ENCODE measurements at places on chromosomes 3 and 15. TPM values are rescaled to one million over a fixed set of nuclear protein-coding genes. Genes with fewer than 3 reads are reported as not detected.

DNA sequence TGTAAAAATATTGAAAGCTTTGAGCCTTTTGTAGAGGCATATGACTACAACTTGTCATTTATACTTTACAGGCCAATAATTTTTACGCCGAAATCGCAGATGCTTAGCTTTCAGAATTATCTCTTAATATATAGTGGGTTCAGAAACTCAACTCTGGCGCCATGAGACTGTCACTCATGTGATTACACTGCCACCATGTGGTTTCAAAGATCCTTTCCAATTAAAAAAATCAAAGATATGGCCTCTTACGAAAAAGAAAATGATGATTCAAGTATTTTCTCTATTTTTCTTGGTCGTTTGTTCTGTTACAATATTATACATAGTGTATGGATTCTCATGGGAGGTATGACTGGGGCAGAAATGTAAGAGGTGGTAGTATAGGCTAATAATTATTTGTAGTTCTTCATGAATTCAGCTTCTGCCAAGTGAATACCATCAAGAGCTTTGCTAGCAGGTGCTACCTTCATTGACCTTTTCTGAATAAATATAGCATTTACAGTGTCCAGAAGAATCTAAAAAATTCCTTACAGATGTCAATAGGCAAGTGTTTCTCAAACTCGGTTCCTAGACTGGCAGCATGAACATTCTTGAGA, 751.7 kb upstream of the GOLIM4 start:
- peaks cover 21% of the 10 kb centered on the region for H3K27me3 ChIP-seq
- DNase-seq, result peak; percentile 3
- H3K4me1 ChIP-seq, result no peaks in the 10 kb centered on the region
- no peak overlapping the region for H3K4me3 ChIP-seq
- H3K27ac ChIP-seq, result no peak overlapping the region

- H3K4me1 ChIP-seq, result no peaks in the 10 kb centered on the region
- peak; percentile 45 for DNase-seq
- H3K27ac ChIP-seq, result no peak overlapping the region
- no peak overlapping the region for H3K4me3 ChIP-seq
- H3K27me3 ChIP-seq, result no peaks in the 10 kb centered on the region
- peaks cover 4% of the 10 kb centered on the region for H3K36me3 ChIP-seq
Observed at GRCh38 chr15:72285927-72286516, 13.7 kb upstream of the PARP6 start.

DNA sequence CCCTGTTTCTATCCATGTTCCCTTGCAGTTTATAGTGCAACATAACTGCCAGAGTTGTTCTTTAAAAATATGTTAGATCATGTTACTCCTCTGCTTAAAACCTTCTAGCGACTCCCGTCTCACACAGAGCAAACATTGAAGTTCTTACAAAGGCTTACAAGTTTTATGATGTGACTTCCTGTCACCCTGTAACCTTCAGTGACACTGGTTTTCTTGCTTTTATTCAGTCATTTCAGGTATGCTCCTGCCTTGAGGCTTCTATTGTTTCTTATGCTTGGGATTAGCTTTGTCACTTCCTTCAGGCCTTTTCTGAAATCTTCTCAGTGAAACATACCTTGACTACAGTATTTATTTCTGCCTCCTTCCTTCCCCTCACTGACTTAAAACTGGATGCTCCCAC, 252.1 kb downstream of the DOCK3 start:
- DNase-seq, result no peak
- H3K4me3 ChIP-seq, result no peak overlapping the region
- H3K27ac ChIP-seq, result no peak overlapping the region
- H3K27me3 ChIP-seq, result peaks cover 43% of the 10 kb centered on the region
- no peaks in the 10 kb centered on the region for H3K36me3 ChIP-seq

DNA sequence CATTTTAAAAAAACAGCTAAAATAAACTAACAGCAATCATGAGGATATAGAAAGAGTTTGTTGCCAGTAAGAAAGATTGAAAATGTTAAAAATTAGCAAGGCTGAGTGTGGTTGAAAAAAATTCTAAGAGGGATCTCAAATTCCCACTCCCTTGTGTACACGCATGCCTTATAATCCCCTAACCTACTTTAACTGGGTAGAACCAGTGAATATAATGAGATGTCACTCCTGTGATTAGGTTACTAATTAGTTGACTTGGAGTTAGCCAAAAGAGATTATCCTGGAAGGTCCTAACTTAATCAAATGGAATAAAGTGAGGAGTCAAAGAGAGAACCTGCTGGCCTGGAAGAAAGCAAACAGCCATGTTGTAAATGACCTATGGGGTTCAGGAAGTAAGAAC, 286.0 kb upstream of the TGFBR2 start:
- no peak overlapping the region for H3K27ac ChIP-seq
- H3K4me1 ChIP-seq, result peaks cover 6% of the 10 kb centered on the region
- no peak overlapping the region for H3K4me3 ChIP-seq
- no peaks in the 10 kb centered on the region for H3K36me3 ChIP-seq
- DNase-seq, result no peak

- H3K36me3 ChIP-seq, result no peaks in the 10 kb centered on the region
- peaks cover 25% of the 10 kb centered on the region for H3K27me3 ChIP-seq
- no peak overlapping the region for H3K27ac ChIP-seq
Observed at GRCh38 chr15:76321171-76321570, 9.9 kb upstream of the ETFA start.

- H3K27ac ChIP-seq, result no peak overlapping the region
- no peaks in the 10 kb centered on the region for H3K36me3 ChIP-seq
- DNase-seq, result no peak
- no peaks in the 10 kb centered on the region for H3K27me3 ChIP-seq
Observed at GRCh38 chr3:181631901-181632300, 79.8 kb upstream of the SOX2 start.

DNA sequence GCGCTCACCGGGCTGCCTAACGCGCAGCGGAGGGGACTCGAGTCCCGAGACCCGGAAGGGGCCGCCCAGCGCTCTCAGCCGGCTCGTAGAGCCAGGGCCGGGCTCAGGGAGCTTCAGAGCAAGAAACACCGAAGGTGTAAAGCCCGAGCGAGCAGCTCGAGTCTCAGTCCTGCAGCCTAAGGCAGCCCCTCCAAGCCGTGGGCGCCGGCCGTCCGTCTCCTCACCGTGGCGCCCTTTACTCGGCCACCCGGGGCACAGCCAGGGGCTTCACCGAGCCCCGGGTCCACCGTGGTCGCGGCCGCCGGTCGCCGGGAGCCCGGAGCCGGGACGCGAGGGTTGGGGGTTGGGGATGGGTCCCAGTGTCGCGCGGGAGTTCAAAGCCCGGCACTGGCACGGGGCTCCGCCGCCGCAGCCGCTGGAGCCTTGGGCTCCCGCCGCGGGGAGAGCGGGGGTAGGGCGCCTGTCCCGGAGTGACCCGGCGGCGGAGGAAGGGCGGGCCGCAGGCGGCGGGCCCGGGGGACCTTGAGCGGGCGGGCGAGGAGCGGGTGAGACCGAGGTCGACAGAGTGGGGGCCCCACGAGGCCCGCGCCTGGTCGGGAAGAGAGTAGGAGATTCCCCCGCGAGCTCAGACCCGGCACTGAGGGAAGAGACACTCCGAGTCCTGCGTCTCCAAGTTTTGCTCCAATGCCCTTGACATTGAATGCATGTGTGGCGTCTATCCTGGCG, 26.9 kb upstream of the THRB start:
- peak; percentile 63 for DNase-seq
- no peaks in the 10 kb centered on the region for H3K36me3 ChIP-seq
- peaks cover 9% of the 10 kb centered on the region for H3K27me3 ChIP-seq
- peaks cover 20% of the 10 kb centered on the region for H3K4me1 ChIP-seq

Gene BOC
- not detected for polyA plus RNA-seq

- H3K27me3 ChIP-seq, result peaks cover 6% of the 10 kb centered on the region
- peaks cover 54% of the 10 kb centered on the region for H3K4me1 ChIP-seq
- H3K4me3 ChIP-seq, result no peak overlapping the region
- H3K36me3 ChIP-seq, result no peaks in the 10 kb centered on the region
Observed at GRCh38 chr15:58517682-58518525, 86.1 kb downstream of the LIPC start.

Gene HACL1
- 25.5 TPM for polyA plus RNA-seq

GRCh38 chr3:178706411-178706810, 170.2 kb downstream of the KCNMB2 start:
- no peaks in the 10 kb centered on the region for H3K4me1 ChIP-seq
- DNase-seq, result no peak
- no peaks in the 10 kb centered on the region for H3K36me3 ChIP-seq
- no peak overlapping the region for H3K27ac ChIP-seq
- H3K27me3 ChIP-seq, result no peaks in the 10 kb centered on the region

Gene IFT122
- 5.1 TPM for polyA plus RNA-seq

GRCh38 chr3:143464850-143465249, 345.3 kb downstream of the CHST2 start:
- H3K36me3 ChIP-seq, result peaks cover 12% of the 10 kb centered on the region
- DNase-seq, result no peak
- no peak overlapping the region for H3K27ac ChIP-seq
- H3K4me1 ChIP-seq, result peaks cover 12% of the 10 kb centered on the region

- H3K4me3 ChIP-seq, result no peak overlapping the region
- H3K4me1 ChIP-seq, result peaks cover 96% of the 10 kb centered on the region
- no peaks in the 10 kb centered on the region for H3K27me3 ChIP-seq
- no peak for DNase-seq
Observed at GRCh38 chr3:42020684-42021307, 58.9 kb upstream of the ULK4 start.

Gene GUCA1C
- polyA plus RNA-seq, result not detected

Gene PGBD4
- polyA plus RNA-seq, result 2.2 TPM

- H3K4me3 ChIP-seq, result no peak overlapping the region
- no peaks in the 10 kb centered on the region for H3K36me3 ChIP-seq
- no peaks in the 10 kb centered on the region for H3K27me3 ChIP-seq
- H3K4me1 ChIP-seq, result no peaks in the 10 kb centered on the region
- no peak for DNase-seq
Observed at GRCh38 chr3:87696124-87697013, 362.4 kb downstream of the CGGBP1 start.

DNA sequence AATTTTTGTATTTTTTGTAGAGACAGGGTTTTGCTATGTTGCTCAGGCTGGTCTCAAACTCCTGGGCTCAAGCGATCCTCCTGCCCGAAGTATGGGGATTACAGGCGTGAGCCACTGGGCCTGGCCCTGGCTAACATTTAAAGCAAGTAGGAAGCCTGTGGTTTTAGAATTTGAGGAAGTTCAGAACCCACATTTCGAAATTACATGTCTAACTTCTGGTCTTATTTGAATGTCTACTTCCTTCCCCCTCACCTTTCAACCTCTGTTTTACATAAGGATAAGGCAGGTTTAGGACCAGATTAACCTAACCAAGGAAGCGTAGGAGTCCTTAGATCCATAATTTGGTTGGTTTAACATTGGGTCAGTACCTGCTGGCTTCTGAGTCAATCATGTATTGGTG, 120.5 kb upstream of the PROK2 start:
- peaks cover 8% of the 10 kb centered on the region for H3K36me3 ChIP-seq
- DNase-seq, result peak; percentile 72
- peaks cover 54% of the 10 kb centered on the region for H3K4me1 ChIP-seq
- peaks cover 77% of the 10 kb centered on the region for H3K27me3 ChIP-seq
- H3K27ac ChIP-seq, result peak overlapping the region; percentile 24

DNA sequence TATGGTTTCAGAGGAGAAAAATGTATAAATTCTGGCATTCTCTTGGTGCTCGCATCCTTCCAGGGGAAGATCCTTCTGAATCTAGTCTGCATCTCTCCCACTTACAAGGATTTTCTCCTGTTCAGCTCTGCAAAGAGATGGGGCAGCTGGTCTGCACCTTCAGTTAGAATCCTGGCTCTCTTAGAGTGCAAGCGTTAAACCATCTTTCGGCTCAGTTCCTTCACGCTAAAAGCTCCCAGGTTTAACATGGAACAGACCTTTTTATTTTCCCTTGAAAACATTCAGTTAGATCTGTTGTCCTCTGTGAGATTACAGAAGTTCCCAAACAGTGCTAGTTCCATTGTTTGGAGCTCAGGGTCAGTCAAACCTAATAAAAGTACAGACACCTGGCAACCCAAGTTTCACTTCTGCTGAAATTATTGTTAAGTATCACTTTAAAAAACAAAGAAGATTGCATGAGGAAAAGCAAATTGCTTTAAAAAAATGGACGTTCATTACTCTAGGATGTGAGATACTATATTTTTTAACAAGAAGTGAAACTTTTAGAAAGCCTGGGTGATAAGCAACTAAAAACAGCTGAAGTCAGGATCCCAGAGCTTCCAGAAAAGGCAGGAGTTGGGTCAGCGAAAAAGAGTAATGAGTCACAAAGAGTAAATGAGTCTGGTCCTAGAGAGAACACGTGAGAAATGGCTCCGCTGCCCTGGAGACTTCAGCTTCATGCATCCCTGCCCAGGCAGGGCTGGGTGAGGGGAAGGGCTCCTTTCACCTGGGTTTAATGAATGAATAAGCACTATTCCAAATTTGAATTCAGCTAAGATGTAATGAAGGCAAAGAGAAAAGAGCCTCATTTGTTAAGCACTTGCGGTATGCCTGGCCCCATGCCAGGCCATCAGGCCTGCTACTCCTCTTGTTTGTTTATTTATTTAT, 63.3 kb downstream of the ABTB1 start:
- H3K4me1 ChIP-seq, result peaks cover 28% of the 10 kb centered on the region
- H3K36me3 ChIP-seq, result no peaks in the 10 kb centered on the region

GRCh38 chr3:45506751-45507391, 87.7 kb upstream of the LIMD1 start:
- H3K4me1 ChIP-seq, result no peaks in the 10 kb centered on the region
- no peaks in the 10 kb centered on the region for H3K27me3 ChIP-seq
- H3K4me3 ChIP-seq, result no peak overlapping the region
- no peak for DNase-seq
- H3K27ac ChIP-seq, result no peak overlapping the region

DNA sequence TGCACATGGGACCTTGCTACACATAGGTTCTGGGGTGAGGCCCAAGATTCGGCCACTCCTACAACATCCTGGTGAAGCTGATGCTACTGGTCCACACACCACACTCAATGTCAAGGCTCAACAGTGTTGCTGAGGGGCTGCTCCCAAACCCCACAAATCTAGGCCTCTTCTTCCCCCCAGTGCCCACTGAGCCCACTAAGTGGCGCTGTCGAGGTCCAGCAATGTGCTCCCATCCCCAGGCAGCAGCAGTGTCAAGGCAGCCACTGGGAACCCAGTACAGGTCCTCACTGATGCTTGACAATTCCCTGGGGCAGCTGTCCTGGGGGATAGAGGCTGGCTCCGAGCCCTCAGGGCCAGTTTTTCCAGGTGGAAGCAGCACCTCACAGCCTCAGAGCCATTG, 21.5 kb downstream of the SCN5A start:
- DNase-seq, result no peak
- peaks cover 16% of the 10 kb centered on the region for H3K27me3 ChIP-seq
- no peaks in the 10 kb centered on the region for H3K36me3 ChIP-seq
- H3K27ac ChIP-seq, result no peak overlapping the region
- no peaks in the 10 kb centered on the region for H3K4me1 ChIP-seq

- peaks cover 34% of the 10 kb centered on the region for H3K4me1 ChIP-seq
- no peak overlapping the region for H3K4me3 ChIP-seq
- no peak overlapping the region for H3K27ac ChIP-seq
- no peaks in the 10 kb centered on the region for H3K27me3 ChIP-seq
- peak; percentile 18 for DNase-seq
Observed at GRCh38 chr3:195065142-195065863, 205.7 kb downstream of the XXYLT1 start.

- no peak for DNase-seq
- H3K4me3 ChIP-seq, result no peak overlapping the region
- no peaks in the 10 kb centered on the region for H3K27me3 ChIP-seq
- no peaks in the 10 kb centered on the region for H3K36me3 ChIP-seq
- H3K27ac ChIP-seq, result no peak overlapping the region
Observed at GRCh38 chr3:59006634-59007517, 42.9 kb downstream of the CFAP20DC start.

Gene CPNE4
- polyA plus RNA-seq, result not detected

Data from naive B cell (primary cell).